ENCODE measurements at places on chromosomes 11 and 22.
A peak's percentile ranks its signal among the peaks of the same experiment; 100 is the strongest.

GRCh38 chr22:29306175-29306834 lies at the start of gene GAS2L1:
Gene GAS2L1, plus strand, starts transcription at chr22:29306650. Its CDS starts 1,456 bp downstream, at chr22:29308106.
- DNase-seq = peak; percentile 32

GRCh38 chr11:68978931-68979594 lies 1.7 kb downstream of the MRGPRD start:
- no peak for DNase-seq

DNA sequence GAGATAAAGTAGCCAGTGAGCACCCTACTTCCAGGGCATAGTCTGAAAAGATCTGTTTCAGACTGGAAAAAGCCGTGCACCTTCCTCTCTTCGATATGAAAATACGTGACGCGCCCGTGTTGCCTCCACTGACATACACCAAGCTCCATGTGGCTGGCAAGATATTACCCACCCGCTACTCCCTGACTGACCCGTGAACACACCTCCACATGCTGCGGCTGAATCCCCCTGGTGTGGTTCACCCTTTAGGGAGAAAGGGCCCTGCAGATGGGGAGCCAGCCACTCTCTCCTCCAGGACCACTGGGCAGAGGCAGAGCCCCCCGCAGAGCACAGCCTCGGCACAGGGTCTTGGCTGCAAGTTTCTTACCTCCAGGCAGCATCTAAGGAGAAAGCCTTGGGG lies 245.0 kb downstream of the BRD1 start:
- no peak for DNase-seq

GRCh38 chr22:26432619-26433311 lies 3.7 kb downstream of the ASPHD2 start:
- DNase-seq = no peak

- DNase-seq = no peak
Observed at GRCh38 chr22:34804604-34805003, 261.4 kb upstream of the ISX start.

DNA sequence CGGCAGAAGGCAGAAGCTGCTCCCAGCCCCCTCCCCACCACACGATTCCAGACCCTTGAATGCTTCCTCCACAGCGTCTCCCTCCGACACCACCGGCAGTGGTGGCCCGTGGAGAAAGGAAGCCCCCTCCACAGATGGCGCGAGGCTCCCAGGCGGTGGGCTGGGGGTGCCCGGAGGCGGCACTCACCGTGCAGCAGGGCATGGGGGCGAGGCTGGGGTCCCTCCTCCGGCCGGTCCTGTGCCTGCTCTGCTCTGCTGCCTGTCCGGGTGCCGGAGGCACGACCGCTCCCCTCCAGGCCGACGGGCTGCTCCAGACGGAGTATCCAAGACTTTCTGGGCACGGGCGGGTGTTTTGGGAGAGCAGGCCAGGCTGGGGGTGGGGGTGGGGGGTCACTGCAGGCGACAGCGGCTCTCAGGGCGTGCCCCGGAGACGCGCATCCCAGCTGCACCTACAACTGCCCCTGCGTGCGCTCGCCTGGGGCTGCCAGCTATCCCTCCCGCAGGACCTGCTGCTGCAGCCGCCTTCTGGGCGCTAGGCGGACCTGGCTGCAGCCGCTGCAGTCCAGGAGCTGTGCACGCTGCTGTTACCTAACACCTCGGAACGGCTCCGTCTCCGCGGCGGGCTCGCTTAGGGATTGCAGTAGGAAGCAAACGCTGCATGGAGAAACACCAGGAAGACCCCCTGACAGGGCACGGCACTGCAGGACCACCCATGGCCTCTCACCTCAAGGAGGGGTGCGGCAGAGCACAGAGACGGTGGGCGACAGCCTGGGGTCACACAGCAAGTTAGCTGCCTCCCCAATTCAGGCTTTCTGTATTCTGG lies 15.2 kb downstream of the MRGPRG start:
- DNase-seq = peak; percentile 38

- DNase-seq = no peak
Observed at GRCh38 chr11:106468086-106468485, 390.6 kb downstream of the AASDHPPT start.

All from NCI-H1105 (cell line).